ENCODE measurements at places on chromosomes 13 and 19.

- peaks cover 22% of the 10 kb centered on the region for H3K4me1 ChIP-seq
- no peaks in the 10 kb centered on the region for H3K27me3 ChIP-seq
- peak overlapping the region; percentile 99 for H3K27ac ChIP-seq
- peaks cover 4% of the 10 kb centered on the region for H3K36me3 ChIP-seq
- DNase-seq, result peak; percentile 95
Measured at GRCh38 chr19:13833330-13834243, 38.3 kb downstream of the ZSWIM4 start.

DNA sequence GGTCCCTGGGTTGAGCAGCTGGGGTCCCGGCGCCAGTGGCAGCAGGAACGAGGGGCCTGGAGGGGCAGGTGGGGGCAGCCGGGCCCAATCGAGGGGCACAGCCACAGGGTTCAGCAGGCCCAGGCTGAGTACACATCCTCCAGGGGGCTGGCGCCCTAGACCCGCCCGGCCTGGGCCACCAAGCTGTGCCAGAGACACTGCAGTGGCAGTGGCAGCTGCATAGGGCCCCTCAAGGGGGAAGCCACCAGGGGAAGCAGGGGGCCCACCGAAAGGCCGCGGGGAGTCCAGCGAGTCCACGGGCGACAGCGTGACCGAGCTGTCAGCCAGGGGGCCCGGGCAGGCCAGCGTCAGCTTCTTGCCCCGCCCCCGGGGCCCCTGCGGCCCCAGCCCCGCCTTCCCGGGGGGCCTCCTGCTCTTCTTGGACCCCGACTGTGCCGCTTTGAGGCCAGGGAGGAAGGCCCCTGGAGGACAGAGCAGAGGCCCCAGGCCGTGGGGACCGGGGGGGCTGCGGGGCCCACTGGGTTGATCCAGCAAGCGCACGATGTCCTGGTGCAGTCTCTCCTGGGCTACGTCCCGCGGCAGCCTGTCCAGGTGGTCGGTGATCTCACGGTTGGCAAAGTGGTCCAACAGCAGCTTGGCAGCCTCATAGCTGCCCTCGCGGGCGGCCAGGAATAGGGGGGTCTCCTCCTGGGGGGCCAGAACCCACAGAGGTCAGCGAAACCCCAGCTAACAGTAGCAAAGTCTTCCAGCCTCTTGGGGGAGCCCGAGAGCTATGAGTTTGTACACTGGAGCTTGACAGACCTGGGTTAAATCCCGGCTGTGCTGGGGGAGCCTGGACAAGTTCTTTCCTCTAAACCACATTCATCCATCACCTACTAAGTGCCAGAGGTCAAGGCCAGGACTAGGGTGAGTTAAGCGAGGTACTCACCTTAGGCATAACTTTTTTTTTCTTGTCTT, 39.5 kb downstream of the NOTCH3 start:
- no peak overlapping the region for H3K27ac ChIP-seq
- DNase-seq, result no peak
- H3K27me3 ChIP-seq, result peaks cover 5% of the 10 kb centered on the region
- no peak overlapping the region for H3K4me3 ChIP-seq
- H3K36me3 ChIP-seq, result peaks cover 2% of the 10 kb centered on the region
- no peaks in the 10 kb centered on the region for H3K4me1 ChIP-seq

DNA sequence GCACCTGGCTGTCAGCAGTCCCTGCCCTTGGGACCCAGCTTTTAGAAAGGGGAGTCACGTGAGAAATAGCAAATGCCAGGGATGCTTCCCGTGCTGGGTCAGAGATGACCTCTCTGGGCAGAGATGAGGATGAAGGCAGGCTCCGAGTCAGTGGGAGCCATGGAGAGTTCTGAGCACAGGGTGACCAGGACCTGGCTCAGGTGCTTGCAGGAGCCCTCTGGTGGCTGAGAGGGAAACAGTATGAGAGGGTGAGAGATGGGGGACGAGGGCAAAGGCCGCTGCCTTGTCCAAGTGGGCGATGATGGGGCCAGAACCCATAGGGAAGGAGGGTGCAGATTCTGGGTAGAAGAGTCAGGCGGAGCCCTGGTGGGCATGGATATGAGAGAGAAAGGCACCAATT, 15.8 kb downstream of the TMED1 start:
- no peak for DNase-seq
- H3K36me3 ChIP-seq, result peaks cover 15% of the 10 kb centered on the region
- H3K4me1 ChIP-seq, result no peaks in the 10 kb centered on the region
- H3K27ac ChIP-seq, result peak overlapping the region; percentile 62

- H3K36me3 ChIP-seq, result no peaks in the 10 kb centered on the region
- H3K4me1 ChIP-seq, result peaks cover 7% of the 10 kb centered on the region
- no peak overlapping the region for H3K4me3 ChIP-seq
- peaks cover 17% of the 10 kb centered on the region for H3K27me3 ChIP-seq
- H3K27ac ChIP-seq, result no peak overlapping the region
- DNase-seq, result no peak
Measured at GRCh38 chr13:25069911-25070310, 26.0 kb upstream of the PABPC3 start.

- no peak overlapping the region for H3K4me3 ChIP-seq
- no peaks in the 10 kb centered on the region for H3K36me3 ChIP-seq
- DNase-seq, result no peak
- peaks cover 5% of the 10 kb centered on the region for H3K27me3 ChIP-seq
- no peak overlapping the region for H3K27ac ChIP-seq
Measured at GRCh38 chr13:27283906-27284493, 13.4 kb downstream of the RASL11A start.

DNA sequence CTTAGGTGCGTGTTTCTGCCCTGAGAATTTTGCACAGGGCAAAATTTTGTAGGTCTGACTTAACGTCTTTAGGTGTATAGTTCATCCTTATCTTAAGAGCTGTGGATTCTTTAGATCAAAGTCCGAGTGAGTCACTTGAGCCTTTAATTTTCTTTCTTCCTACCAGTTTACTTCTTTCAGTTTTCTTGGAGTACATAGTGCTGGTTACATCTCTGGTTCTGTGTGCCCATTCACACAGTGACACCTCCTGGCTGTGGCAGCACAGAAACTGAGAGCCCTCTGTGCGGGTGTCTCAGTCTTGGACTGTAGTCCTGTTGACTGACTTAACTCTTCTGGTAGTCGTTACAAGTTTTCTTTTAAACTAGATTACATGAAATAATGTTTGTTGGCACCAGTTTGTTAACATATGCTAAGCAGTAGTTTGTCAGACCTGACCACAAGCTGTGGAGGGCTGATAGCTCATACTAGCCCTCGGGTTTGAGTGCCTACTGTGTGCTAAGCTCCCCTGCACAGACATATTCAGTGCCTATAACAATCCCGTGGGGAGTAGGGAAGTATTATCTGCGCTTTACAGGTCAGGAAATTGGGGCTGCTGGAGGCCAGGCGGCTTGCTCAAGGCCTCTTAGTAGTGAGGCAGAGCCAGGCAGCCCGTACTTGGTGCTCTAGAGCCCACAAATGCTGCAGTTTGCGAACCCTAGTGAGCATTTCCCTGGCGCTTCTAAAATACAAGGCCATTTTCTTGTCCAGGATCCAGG, 1.6 kb downstream of the GATAD2A start:
- no peaks in the 10 kb centered on the region for H3K27me3 ChIP-seq
- peaks cover 47% of the 10 kb centered on the region for H3K4me1 ChIP-seq
- peak overlapping the region; percentile 84 for H3K27ac ChIP-seq
- H3K36me3 ChIP-seq, result no peaks in the 10 kb centered on the region

GRCh38 chr19:38197937-38198704, 25.9 kb downstream of the DPF1 start:
- H3K27me3 ChIP-seq, result no peaks in the 10 kb centered on the region
- H3K4me1 ChIP-seq, result peaks cover 5% of the 10 kb centered on the region
- H3K36me3 ChIP-seq, result peaks cover 56% of the 10 kb centered on the region
- no peak overlapping the region for H3K4me3 ChIP-seq

GRCh38 chr13:110887597-110888333, 27.1 kb downstream of the ANKRD10 start:
- H3K36me3 ChIP-seq, result peaks cover 3% of the 10 kb centered on the region
- no peaks in the 10 kb centered on the region for H3K27me3 ChIP-seq

- H3K27me3 ChIP-seq, result no peaks in the 10 kb centered on the region
- no peak overlapping the region for H3K4me3 ChIP-seq
- H3K4me1 ChIP-seq, result no peaks in the 10 kb centered on the region
- no peak for DNase-seq
Measured at GRCh38 chr13:111862836-111863815, 203.8 kb upstream of the SOX1 start.

DNA sequence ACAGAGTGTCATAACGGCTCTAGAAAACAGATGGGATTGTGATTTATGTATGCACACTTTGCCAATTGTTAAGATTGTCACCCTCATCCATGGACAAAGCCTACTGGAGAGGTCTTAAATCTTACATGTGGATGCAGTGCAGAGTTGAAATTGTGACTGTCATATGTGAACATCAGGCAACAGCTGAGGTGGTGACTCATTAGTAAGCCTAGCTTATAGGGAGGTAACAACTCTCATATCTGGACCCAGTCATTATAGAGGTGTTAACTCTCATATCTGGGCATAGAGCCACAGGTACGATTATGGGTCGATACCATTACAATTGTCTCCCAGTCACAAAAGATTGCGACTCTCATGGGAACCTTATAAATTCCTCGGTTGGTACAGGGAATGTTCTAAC, 29.8 kb upstream of the ZNF254 start:
- no peaks in the 10 kb centered on the region for H3K27me3 ChIP-seq
- H3K4me1 ChIP-seq, result peaks cover 6% of the 10 kb centered on the region
- H3K27ac ChIP-seq, result no peak overlapping the region

DNA sequence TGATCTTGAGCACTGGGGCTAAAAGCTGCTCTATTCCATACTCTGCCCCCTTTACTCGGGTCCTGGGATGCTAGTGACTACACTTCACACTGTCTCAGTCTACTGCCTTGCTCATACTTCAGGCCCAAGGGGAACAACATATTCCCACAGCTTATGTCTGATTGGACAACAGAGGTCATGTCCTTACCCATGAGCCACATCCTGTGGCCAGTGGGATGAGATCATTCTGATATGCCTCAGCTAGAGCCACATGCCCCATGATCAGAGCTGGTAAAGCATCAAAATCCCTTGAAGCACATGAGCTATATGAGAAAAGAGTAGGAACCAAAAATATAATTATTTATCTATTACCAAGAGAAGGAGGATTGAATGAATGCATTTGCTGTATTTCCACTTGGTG, 290.1 kb upstream of the TSHZ3 start:
- H3K36me3 ChIP-seq, result no peaks in the 10 kb centered on the region
- no peak overlapping the region for H3K4me3 ChIP-seq
- H3K27ac ChIP-seq, result no peak overlapping the region
- H3K4me1 ChIP-seq, result no peaks in the 10 kb centered on the region

DNA sequence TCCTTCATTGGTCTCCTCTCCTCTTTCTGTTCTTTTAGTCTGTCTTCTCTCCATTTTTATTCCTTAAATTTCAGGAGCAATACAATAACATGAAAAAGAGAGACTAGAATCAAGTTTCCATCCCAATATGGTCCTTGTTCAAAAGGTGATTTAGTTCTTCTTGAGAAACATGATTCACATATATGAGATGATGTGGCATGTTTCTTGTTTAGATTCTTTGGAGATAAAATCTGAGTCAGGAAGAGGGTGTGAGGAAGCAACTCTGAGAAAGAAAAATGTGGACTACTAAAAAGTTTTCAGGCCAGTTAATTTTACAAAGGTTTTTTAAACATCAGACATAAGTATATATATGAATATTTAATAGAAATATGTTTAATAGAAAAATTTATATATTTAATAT, 231.4 kb downstream of the OXGR1 start:
- H3K4me3 ChIP-seq, result no peak overlapping the region
- no peaks in the 10 kb centered on the region for H3K4me1 ChIP-seq
- no peaks in the 10 kb centered on the region for H3K27me3 ChIP-seq
- DNase-seq, result no peak
- H3K27ac ChIP-seq, result no peak overlapping the region

Data from memory B cell (primary cell).